ENCODE measurements at places on chromosomes 4 and X. TPM values are rescaled to one million over a fixed set of nuclear protein-coding genes. Genes with fewer than 3 reads are reported as not detected.

- DNase-seq = no peak
These were observed 25.3 kb upstream of the HERC6 start for GRCh38 chr4:88353324-88353723.

GRCh38 chr4:17368408-17368807, 143.5 kb downstream of the QDPR start:
- DNase-seq = no peak

DNA sequence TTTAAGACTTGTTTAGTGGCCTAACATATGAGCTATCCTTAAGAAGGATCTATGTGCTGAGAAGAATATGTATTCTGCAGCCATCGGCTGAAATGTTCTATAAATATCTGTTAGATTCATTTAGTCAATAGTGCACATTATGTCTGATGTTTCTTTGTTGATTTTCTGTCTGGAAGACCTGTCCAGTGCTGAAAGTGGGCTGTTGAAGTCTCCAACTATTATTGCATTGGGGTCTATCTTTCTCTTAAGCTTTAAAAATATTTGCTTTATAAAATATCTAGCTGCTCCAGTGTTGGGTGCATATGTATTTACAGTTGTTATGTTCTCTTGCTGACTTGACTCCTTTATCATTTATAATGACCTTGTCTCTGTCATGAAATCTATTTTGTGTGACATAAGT, 9.4 kb upstream of the BLTP1 start:
- DNase-seq = no peak

DNA sequence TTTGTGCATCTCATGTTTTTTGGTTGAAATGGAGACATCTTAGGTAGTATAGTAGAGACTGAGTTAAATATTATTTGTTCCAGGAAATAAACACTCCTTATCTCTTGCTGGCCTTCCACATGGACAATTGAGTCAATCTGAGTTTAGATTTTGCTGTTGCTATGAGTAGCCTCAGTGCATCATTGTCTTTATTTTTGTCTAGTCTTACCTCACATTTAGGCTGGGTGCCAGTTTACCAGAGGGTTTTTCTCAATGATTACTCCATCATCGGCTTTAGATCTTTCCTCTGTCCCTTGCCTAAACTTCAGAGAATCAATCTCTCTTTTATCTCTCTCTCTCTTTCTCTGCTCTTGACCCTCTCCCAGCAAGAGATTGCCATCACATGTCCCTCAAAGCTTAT, 73.6 kb downstream of the GABRB1 start:
- DNase-seq = no peak

Gene FAT4
- total RNA-seq = 5.0 TPM

DNA sequence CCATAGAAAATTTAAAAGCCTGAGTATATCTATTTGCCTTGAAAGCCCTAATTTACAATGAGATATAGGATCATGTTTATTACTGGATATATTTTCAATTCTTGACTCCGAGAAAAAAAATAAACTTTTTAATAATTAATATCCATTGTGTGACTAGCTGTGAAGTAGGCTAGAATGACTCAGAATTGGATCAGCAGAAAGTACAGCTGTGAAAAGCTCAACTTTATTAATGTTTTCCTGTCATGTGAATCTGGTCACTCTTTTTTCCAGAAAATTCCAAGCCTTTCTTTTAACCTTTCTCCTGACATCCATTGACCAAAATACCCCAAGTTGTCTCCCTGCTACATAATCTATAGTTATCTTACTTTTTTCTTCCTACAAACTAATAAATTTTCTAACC, 171.8 kb upstream of the PACRGL start:
- DNase-seq = no peak

Gene MID1
- total RNA-seq = 19.6 TPM

DNA sequence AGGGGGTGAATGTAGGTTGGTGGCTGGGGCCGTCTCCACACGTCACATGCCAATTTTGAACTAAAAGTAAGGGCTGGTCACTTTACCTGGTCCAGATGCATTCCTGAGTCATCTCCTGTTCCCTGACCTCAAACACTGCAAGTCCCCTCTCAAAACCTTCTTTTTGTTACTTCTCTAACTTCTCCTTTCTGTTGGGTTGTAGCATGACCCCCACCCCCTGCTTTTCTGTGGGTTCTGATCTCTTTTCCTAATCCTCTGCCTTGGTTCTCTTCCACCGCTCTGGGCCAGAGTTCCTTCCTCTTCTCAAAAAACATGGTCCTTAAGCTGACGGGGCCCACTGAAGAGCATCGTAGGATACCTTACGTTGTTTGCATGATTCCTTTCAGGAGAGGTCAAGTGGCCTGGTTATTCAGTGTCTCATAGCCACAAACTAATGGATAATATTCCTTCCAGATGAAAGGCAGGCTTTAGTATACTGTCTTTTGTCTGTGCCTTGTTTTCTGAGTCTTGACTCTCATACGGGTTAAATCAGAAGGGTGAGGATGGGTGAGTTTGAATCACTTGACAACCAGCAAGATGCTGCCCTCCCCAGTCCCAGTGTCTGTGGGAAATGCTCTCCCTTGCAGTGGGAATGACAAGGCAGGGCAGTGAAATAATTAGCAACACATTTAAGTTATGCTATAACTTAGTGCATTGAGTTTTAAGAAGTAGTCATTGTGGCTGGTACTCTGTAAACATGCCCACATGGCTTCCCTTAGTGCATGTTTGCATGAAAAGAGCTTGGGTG, 15.1 kb downstream of the SMS start:
- DNase-seq = no peak

- DNase-seq = no peak
These were observed 7.8 kb upstream of the UGT2B7 start for GRCh38 chr4:69088473-69088872.

GRCh38 chrX:109533631-109534030, 3.0 kb upstream of the NXT2 start:
- DNase-seq = no peak

Gene CTAG2
- not detected for total RNA-seq

GRCh38 chr4:104735174-104735573, 240.5 kb upstream of the CXXC4 start:
- no peak for DNase-seq

Gene PCDH11X
- total RNA-seq = not detected

GRCh38 chr4:26647523-26648224, 63.8 kb downstream of the TBC1D19 start:
- no peak for DNase-seq

- no peak for DNase-seq
These were observed 39.4 kb upstream of the IRF2 start for GRCh38 chr4:184513802-184514120.

Gene RTL3
- total RNA-seq = not detected

GRCh38 chrX:31136144-31136611, 64.3 kb upstream of the FTHL17 start:
- no peak for DNase-seq

Gene SSX4B
- total RNA-seq = not detected

GRCh38 chrX:128438082-128438481, 385.9 kb upstream of the ACTRT1 start:
- no peak for DNase-seq

Gene SLITRK4
- not detected for total RNA-seq

Gene CCNQ
- 21.0 TPM for total RNA-seq

Gene GLRA2
- total RNA-seq = not detected

DNA sequence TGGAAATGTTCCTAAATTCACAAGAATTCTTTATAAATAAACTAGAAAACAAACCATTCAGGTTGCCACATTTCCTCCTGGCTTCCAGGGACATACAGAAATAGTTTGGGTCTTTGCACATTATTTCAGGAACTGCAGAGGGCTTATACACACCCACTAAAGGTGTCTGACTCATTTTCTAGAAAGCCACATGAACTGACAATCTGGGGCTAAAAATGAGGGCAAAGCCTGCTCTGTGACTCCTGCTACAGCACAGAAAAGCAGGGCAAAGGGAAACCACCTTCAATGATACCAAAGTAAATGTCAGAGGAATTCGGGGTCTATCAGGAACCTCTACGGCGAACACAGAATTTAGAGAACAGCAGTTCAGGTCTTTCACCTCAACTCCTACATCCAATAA, 112.2 kb upstream of the MAP3K15 start:
- no peak for DNase-seq

DNA sequence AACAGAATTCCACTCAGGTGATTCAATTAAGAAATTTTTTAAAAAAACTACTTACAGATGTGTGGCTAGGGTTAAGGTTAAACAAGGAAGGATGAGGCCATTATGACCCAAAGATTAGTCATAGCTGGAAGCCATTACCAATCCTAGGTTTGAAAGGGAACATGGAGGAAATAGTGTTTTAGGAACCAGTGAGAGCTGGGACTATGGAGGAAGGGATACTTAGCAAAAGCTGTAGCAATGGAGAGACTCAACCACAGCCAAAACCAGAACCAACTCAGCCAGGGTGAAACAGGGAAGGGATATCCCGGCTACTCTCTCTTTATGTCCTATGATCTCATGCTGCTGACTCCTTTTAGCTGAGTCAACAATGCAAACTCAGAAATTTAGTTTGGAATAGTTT, 148.6 kb upstream of the CNKSR2 start:
- DNase-seq = no peak

Gene ETDA
- not detected for total RNA-seq

- no peak for DNase-seq
These were observed 333.0 kb downstream of the DCHS2 start for GRCh38 chr4:154158361-154159155.

Gene MAGEB4
- not detected for total RNA-seq

Gene HSFX3
- total RNA-seq = not detected

DNA sequence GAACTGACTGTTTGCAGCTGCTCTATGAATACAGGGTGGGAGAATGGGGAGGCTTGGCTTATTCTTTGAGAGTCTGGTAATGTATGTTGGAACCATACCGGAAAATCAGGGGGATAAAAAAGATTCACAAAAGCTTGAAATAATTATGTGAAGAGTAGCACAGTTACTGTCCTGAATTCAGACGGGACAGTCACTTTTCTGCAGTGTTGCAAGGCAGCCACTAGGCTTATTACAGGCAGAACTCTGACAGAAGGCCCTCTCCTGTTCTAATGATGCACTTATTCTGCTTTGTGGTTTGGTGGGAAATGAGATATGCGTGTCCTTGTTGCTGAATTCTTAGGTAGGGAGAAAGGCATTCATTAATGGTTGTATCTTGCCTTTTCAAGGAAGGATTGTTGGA, 37.2 kb downstream of the GUCY1B1 start:
- no peak for DNase-seq

GRCh38 chrX:143580266-143580665, 55.6 kb downstream of the SLITRK4 start:
- no peak for DNase-seq

DNA sequence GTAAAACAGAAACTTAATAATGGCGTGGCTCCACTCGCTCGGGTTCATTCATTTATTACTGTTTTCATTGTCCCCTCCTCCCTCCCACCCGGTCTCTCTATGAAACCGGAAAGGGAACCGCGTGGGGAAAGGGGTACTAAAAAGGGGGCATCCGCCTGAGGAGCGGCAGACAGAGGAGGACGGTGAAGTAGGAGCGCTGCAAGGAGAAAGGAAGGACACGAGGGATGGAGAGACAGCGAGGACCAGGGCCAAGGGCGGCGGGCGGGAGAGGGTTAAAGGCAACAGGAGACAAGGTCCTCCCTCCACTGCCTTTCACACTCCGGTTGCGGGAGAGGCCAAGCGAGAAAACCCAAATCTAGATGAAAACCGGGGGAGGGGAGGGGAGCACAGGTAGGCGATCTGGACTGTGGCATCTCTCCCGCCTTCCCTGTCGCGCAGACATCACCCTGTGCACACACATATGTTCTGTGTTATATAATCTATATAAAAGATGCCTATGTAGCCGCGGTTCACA, 829 bp downstream of the ELOVL6 start:
- peak; percentile 71 for DNase-seq

Gene LNX1
- total RNA-seq = 28.2 TPM

GRCh38 chrX:33330798-33331197, 119.4 kb upstream of the DMD start:
- no peak for DNase-seq

Gene CYTL1
- total RNA-seq = not detected

Gene MRPL1
- 16.1 TPM for total RNA-seq

Gene SLC26A1
- total RNA-seq = 31.2 TPM

DNA sequence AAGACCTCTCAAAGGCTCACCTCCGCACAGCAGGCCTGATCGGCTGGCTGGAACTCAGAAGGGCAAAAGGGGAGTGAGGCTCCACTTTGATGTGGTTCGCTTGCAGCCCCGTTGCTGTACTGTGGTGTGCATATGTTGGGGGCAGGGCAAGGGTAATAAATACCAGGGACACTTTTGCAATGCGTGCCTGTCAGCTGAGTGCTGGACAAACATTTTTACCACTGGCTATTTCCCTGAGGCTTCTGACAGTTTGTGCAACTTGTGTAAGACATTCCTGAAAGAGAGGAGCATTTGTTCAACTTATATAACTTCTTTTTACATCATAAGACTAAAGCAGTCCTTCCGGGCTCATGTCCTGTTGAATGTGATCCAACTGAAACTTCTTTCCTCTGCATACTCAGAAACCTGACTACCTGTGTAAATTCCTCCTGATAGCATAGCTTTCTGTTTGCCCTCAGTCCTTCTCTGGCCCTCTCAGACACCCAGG, 82.3 kb downstream of the SPRY1 start:
- DNase-seq = peak; percentile 49

DNA sequence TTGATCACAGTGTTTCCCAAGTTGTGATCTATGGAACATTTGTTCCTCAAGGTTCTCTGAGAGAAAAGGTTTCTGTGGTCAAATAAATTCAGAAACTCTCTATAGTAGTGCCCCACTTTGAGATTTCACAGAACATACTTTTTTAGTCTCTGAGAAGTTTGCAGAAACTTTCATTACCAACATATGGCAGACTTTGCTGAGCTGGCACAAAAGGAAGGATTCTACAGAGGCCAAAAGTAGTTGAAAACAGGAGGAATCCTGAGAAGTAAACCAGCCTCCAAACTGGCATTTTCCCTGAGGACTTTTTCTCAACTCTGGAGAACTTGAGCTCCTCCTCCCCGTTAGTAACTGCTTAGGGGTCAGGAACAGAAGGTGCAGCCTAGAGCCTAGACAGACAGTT, 117.8 kb upstream of the ESX1 start:
- DNase-seq = no peak

Gene DMRTC1B
- not detected for total RNA-seq

DNA sequence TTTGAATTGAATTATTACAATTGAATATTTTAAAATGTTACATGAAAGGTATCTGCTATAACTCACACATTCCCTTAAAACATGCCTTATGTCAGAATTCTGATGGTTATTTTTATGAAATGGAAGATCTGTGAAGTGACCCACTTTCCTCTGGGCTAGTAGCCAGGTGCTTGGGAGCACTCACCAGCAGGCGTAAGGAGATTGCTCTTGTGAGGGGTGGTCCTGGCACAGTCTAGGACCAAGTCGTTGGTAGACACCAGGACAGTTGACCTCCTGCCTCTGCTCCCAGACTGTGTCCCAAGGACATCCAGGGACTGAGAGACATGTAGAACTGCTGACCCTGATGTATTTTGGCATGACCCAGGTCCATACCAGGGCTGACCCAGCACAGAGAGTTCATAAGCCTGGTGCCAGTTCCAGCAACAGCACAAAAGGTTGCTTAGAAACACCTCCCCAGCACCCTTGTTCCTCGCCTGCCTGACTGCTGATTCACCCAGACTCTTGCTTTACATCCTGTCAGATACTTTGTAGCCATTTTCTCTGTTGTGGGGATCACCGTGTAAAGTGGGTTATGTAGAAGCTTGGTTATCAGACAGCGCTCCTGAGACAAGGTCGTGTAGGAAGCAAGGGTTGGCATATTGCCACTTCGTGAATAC, 48.5 kb downstream of the NELFA start:
- DNase-seq = no peak

GRCh38 chrX:124190440-124190839, 142.0 kb upstream of the TEX13D start:
- no peak for DNase-seq
